ENCODE measurements at places on chromosomes 5 and 9. TPM values are rescaled to one million over a fixed set of nuclear protein-coding genes. Genes with fewer than 3 reads are reported as not detected.
A peak's percentile ranks its signal among the peaks of the same experiment; 100 is the strongest.

DNA sequence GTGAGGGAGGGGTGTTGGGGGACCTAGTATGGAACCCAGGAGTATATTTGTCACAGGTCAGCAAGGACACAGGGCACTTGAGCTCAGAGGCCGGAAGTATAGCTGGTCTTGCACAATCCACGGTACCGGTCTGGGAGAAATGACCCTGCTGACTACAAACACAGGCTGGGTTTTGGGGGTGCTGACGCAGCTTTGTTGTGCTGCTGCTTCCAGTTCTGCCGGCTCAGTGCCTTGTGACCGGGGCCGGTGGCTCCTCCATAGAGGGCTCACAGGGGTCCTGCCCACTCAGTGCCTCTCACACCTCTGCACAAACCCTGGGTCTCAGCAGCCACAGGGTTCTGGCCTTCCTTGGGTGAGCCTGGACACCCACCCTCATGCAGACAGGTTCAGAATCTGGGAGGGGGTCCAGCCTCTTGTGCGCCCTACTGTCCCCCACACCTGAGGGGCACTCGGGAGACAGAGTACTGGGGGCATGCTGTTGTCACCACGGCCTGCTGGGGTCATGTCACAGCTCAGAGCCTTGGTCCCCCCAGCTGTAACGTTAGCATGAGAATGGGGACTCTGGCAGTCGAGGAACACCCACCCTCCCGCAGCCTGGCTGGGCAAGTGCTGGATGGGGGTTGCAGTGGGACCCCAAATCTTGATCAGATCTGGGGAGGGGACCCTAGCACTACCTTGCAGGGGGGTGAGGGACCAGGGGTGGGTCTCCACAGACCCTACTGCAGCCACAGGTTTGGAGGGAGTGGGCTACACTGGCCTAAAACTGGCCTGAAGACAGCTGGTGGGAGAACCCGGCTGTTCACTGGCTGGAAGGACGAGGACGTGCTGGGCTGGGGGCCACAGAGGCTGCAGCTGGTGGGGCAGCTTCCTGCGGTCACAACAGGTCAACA lies 17.7 kb downstream of the NINJ1 start:
- peak overlapping the region; percentile 53 for H3K27ac ChIP-seq
- peaks cover 10% of the 10 kb centered on the region for H3K4me1 ChIP-seq

Gene SPIN1
- total RNA-seq, result 388 TPM

Gene AQP3
- total RNA-seq, result not detected

Gene PGGT1B
- 29.4 TPM for total RNA-seq

Gene HTR4
- not detected for total RNA-seq

DNA sequence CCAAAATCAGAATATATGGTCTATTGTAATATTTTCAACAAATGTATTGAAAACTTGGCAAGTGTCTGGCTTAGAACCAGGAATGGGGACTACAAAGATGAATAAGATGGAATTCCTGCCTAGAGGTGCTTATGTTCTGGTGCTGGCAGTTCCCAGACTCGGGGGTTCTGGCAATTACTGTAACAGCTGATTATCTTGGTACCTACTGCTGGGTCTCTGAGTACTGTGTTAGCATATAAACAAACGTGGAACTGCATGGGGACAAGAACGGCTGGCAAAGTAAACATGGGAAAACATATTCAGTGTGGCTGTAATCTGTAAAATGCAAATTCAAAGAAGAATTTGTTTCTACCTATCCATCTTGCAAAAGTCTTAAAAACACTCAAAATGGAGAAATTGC lies 89.9 kb downstream of the SLC24A2 start:
- no peak for DNase-seq
- no peak overlapping the region for H3K27ac ChIP-seq
- no peaks in the 10 kb centered on the region for H3K4me1 ChIP-seq
- H3K36me3 ChIP-seq, result no peaks in the 10 kb centered on the region
- H3K4me3 ChIP-seq, result no peak overlapping the region

DNA sequence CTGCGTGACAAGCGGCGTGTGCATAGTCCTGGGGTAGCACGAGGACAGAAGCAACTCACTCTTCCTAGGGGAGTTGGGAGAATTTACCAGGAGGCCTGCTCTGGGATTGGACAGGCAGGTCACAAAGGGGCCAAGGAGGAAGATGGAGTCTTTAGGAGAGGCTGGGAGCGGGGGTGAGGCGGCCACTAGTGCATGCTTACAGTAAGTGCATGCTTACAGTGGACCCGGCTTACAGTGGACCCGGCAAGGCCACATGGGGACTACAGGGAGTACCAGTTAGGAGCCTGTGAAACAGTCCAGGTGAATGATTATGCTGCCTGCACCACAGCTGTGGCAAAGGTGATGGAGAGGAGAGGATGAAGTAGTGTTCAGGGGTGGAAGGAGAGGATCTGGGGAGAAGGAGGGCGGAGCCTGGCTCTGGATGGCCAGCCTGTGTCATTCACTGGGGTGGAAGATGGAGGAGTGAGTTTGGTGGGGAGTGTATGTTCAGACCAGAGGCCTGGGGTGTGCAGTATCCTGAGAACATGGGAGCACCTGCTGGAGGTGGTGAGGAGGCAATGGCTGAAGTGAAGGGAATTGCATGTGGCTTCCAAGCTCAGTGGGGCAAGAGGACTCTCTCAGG lies 78.7 kb downstream of the CRB2 start:
- H3K4me1 ChIP-seq, result no peaks in the 10 kb centered on the region
- H3K27ac ChIP-seq, result no peak overlapping the region
- no peak overlapping the region for H3K4me3 ChIP-seq
- no peak for DNase-seq
- H3K36me3 ChIP-seq, result no peaks in the 10 kb centered on the region

DNA sequence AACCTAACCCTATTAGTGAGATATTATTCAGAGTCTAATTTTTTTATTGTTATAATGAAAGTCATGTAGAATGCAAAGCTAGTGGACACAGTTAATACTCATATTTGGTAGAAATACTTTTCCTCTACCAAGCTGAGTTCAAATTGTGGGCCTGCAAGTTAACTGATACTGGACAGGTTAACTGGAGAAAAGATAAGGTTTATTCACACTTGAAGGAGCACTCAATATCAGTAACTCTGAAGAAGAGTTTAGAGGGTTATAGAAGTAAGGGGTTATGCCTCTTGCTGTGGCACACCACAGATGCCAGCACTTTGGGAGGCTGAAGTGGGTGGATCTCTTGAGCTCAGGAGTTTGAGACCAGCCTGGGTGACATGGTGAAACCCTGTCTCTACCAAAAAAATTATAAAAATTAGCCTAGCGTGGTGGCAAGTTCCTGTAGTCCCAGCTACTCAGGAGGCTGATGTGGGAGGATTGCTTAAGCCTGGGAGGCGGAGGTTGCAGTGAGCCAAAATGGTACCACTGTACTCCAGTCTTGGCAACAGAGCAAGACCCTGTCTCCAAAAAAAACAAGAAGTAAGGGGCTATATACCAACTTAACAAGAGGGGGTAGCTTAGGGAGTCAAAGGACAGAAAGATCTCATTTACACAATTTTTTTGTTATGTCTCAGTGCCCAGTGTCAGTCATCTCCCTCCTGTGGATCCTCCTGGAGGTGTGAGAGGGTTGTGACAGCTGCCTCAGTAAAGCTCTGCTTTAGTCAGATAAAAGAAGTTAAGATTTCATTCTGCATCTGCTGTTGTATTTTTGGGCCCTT lies 121.2 kb upstream of the GRHPR start:
- no peaks in the 10 kb centered on the region for H3K4me1 ChIP-seq
- H3K27me3 ChIP-seq, result no peaks in the 10 kb centered on the region
- H3K36me3 ChIP-seq, result no peaks in the 10 kb centered on the region

- no peak overlapping the region for H3K4me3 ChIP-seq
These were observed 175.8 kb upstream of the ADCY2 start for GRCh38 chr5:7220156-7220555.

- no peaks in the 10 kb centered on the region for H3K27me3 ChIP-seq
- DNase-seq, result no peak
- no peak overlapping the region for H3K27ac ChIP-seq
- H3K4me1 ChIP-seq, result no peaks in the 10 kb centered on the region
These were observed 71.6 kb downstream of the SETX start for GRCh38 chr9:132283165-132283564.

- H3K4me3 ChIP-seq, result no peak overlapping the region
- H3K27ac ChIP-seq, result no peak overlapping the region
- H3K27me3 ChIP-seq, result no peaks in the 10 kb centered on the region
- H3K36me3 ChIP-seq, result no peaks in the 10 kb centered on the region
- H3K4me1 ChIP-seq, result no peaks in the 10 kb centered on the region
These were observed 123.9 kb downstream of the UNC13B start for GRCh38 chr9:35285731-35286130.

DNA sequence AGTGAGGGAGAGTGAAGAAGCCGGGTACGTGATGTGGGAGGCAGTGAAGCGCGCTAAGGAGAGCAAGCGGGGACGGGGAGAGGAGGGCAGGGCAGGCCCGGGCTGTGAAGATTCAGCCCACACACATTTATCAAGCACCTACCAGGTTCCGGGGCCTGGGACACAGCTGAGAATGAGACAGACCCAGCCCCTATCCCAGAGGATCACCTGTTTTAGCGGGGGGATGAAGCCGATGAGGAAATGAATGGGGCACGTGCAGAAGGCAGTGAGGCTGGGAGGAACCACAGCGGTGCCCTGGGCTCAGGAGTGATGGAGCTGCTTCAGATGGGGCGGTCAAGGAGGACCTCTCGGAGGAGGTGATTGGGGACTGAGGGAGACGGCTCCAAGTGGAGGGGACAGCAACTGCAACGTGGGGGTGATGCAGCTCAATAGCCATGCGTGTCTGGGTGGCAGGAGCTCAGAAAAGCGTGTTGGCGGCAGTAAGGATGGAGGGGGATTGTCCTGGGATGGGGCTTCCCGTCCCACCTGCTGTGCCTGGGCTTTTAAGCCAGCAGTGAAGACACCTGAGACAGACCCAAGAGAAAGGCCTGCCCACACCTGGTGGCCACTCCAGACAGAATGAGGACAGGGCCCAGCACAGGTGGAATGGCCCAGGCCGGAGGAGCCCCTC lies 77.5 kb upstream of the UNC5A start:
- H3K27ac ChIP-seq, result no peak overlapping the region
- no peaks in the 10 kb centered on the region for H3K4me1 ChIP-seq
- DNase-seq, result no peak

Gene TRPM3
- total RNA-seq, result 4.5 TPM

DNA sequence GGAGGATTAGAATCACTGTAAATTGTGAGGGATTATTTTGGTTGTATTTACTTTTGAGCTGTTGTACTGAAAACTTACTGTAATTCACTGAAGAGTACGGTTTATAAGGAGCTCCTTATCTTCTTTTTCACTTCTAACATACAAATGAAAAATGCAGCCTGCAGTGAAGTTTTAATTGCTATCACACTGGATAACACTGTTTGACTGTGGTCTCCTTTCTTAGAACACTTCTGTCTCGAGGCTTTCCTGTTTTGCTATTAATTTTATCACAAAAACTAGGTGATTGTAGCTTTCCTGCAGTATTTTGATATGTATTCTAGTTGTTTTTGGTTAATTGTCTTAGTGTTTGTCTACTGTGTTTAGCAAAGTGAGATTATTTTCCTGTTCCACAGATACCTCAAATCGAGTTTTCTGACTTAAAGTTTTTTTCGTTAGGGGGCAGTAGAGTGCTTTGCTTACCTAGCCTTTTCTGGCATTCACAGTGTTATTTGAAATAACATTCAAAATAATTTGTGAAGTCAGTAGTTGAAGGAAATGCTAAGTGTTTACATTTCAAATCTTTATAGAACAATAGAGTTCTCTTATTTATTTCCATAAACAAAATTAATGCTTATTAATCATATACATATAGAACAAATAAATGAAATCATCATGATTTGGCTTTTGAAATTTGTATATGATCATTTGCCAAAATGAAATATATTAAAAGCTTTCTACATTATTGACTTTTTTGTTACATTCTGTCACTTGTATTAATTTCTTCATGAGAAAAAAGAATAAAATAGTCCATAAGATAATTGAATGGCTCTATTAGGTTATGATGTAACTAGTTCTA lies 52.9 kb downstream of the COMMD10 start:
- no peaks in the 10 kb centered on the region for H3K27me3 ChIP-seq
- DNase-seq, result no peak
- no peaks in the 10 kb centered on the region for H3K4me1 ChIP-seq
- H3K4me3 ChIP-seq, result no peak overlapping the region

DNA sequence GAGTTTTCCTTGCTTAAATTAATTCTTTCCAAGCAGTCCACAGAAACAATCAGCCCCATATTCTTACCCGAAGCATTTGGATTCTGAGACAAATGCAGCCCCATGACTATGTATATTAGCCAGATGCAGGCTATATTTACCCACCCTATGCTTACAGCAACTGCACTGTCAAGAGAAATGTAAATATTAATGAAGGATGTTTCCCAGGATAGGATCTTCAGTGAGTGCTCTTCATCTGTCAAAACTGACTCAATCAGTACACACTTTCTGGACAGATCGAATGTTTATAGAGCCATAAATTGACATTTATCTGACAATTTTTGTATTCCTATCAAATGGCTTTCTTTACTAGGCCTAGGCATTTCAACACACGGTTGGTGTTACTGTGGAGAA lies 725.3 kb upstream of the SEMA6A start:
- H3K4me1 ChIP-seq, result no peaks in the 10 kb centered on the region
- no peak overlapping the region for H3K4me3 ChIP-seq
- H3K36me3 ChIP-seq, result no peaks in the 10 kb centered on the region
- no peaks in the 10 kb centered on the region for H3K27me3 ChIP-seq
- H3K27ac ChIP-seq, result no peak overlapping the region

DNA sequence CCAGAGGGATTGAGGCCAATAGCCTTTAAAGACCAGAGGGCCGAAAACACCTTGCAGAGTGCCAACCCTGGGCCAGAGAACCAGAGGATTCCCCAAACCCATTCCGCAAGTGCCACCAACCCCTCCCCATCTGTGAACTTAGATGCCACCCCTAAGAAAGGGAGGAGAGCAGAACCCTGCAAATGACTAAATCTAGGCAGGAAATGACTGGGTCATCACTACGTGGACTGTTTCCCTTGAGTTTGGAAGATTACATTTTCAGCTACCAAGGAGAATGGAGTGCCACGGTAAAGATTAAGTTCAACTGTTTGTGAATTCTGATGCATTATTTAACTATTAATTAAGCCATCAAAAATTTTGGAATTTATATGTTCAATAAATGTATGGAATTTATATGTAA lies 142.8 kb downstream of the ENC1 start:
- H3K36me3 ChIP-seq, result no peaks in the 10 kb centered on the region
- H3K4me3 ChIP-seq, result no peak overlapping the region
- H3K27ac ChIP-seq, result no peak overlapping the region
- H3K4me1 ChIP-seq, result no peaks in the 10 kb centered on the region
- DNase-seq, result no peak
- H3K27me3 ChIP-seq, result no peaks in the 10 kb centered on the region

DNA sequence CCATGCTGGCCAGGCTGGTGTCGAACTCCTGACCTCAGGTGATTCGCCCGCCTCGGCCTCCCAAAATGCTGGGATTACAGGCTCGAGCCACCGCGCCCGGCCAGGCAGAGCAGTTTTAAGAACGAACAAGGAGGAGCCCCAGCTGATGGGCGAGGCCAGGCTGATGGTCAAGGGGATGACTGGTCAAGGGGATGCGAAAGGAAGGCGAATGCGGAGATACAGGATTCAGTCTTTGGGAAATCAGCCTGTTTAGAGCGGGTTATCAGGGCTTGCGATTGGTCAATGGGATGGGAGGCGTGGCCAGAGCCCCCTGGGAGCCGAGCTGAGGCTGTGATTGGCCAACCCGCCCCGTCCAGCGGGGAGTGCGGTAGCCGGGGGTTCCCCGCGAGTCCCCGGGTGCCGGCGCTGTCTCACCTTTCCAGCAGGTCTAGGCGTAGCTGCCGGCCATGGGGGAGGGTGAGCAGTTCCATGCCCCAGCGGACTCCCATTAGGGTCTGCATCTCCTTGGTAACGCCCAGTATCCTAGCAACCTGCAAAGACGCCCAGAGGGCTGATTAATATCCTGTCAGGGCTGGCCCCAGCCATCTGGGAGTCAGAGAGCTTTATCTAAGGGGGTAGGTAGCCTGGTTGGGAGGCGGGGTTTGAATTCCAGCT lies 7.5 kb upstream of the TOR2A start:
- no peak overlapping the region for H3K4me3 ChIP-seq
- H3K27ac ChIP-seq, result peak overlapping the region; percentile 72
- DNase-seq, result peak; percentile 62
- no peaks in the 10 kb centered on the region for H3K4me1 ChIP-seq
